ENCODE measurements at places on chromosomes 1 and 21.
A peak's percentile ranks its signal among the peaks of the same experiment; 100 is the strongest.

DNA sequence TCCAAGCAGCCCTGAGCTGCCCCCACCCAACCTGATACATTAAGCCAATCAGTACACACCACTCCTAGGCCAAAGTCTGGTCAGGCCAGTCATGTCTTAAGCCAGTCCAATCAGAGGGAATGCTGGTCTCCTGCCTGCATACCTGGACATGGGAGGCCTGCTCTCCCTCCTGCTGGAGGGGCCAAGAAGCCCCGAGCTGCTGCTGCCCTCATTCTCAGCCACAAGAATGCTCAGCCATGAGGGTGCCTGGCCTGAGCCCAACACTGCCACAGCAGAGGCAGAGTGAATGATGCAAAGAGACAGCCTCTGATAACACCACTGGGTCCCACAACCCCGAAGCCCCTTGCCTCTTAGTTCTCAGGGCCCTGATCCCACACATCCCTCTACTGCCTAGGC, 23.0 kb downstream of the CHD5 start:
- no peak for DNase-seq

DNA sequence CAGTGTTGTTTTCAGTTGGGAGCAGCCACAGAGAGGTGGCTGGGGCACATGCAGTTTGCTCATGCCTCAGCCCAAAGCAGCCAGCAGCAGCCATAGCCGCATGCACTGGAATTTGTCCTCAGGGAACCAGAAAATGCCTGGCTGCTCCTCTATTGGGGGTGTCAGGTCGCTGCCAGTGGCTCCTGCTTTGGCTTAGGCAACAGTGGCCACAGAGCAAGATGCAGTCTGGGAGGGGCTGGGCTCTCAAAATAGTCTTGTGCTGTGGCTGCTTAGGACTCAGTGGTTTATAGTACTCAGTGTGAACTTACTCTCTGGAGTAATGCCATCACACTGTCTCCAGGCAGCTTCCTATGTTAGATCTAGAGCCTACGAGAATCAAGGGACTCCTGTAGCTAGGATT, 25.0 kb downstream of the CD55 start:
- no peak for DNase-seq

GRCh38 chr1:941588-942383, 17.3 kb downstream of the NOC2L start:
- DNase-seq: no peak

GRCh38 chr21:23471877-23472276, 2135.4 kb downstream of the MRPL39 start:
- DNase-seq: no peak

- DNase-seq: no peak
Measured at GRCh38 chr1:46315669-46316403, 12.3 kb downstream of the UQCRH start.

- no peak for DNase-seq
Measured at GRCh38 chr21:39048064-39048463, 135.2 kb downstream of the PSMG1 start.

DNA sequence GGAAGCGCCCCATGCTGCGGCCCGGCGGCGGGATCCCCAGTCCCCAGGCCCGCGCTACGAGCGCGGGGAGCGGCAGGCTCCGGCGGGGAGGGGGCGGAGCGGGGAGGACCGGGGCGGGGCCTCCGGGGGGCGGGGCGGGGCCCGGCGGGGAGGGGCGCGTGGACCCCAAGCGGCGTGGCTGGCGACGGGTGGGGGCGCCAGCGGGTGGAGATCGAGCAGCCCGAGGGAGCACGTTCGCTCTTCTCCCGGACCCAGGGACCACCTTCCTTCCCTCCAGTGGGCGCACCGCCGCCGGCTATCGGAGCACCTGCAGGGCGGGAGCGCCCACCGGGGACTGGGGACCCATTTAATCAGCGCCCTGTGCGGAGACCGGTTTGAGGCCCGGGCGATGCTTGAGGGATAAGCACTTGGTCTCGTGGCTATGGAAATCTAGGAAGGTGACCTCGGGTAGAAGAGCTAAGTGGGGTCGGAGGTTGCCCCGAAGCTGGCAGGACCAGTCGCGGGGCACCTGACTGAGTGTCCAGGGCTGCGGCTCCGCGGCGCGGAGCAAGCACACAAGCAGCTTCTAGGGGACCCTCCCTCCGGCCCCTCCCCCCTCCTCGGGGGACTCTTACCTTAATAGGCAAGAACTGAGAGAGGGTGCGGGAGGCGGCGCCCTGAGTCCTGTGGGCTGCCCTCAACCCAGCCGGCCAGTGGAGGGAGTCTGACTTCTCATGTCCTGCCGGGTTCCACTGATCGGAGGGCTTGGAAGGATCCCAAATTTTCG, at the start of gene TSPAN2:
TSPAN2 (minus strand) TSS at position 84 of the 766 bp plus-strand sequence; CDS start at position 13, 71 bp downstream.
- DNase-seq: no peak

DNA sequence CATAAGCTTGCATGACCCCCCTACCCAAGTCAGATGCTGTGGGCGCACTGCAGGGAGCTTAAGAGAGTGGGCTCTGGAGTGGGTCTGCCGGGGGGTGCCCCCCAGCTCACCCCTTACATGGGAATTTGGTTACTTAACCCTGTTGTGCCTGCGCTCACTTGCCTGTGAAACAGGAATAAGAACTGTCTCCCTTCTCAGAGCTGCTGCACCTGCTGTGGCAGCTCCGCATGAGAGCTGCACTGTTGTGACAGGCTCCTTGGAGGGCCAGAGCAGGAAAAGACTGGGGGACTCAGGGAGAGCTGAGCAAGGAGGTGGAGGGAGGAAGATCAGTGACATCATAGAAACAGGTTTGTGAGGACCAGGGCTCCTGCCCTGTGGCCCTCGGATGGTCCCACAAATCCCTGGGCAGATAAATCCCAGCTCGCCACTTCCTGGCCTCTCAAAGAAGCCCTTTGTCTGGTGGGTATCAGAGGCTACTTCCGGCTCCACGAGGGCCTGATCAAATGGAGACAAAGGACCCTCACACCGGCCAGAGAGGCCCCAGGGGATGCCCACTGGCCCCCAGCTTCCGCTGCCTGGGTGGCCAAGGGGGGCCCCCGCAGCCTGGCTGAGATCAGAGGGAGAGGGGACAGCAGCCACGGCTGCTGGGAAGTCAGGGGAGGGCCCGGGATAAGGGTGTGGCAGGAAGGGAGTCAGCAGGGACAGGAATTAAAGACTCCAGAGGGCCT, 28.9 kb upstream of the LAPTM5 start:
- no peak for DNase-seq

- no peak for DNase-seq
Measured at GRCh38 chr1:202725526-202725925, 15.3 kb upstream of the SYT2 start.

DNA sequence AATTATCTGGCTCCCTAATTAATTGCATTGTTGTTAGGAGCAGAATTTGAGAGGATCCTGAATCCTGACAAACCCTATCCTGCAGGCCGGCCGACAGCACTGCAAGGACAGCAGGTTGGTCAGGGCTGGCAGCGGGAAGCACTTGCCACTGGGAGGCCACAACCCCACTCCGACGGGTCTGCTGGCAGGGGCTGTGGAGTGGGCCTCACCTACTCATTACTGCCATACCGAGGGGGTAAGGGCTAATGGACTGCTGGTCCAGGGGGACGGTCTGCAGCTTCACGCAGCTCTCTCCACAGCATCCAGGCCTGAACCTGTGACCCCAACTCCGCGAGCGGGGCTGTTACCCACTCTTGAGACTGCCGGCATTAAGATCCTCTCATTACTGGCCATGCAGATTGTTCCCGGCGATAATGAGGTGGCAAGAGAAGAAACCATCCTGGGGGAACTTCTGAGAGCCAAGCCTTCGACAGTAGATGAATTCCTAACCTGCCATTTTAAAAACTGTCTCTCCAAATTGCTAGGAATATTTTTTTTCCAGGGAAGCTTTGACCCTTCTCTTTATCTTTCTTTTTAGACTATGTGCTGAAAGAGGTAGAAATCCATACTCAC, 501.3 kb downstream of the OMA1 start:
- DNase-seq: no peak

GRCh38 chr1:179142889-179143299, 61.0 kb downstream of the TOR3A start:
- DNase-seq: no peak

GRCh38 chr1:7376676-7377075, 394.4 kb upstream of the VAMP3 start:
- DNase-seq: no peak

GRCh38 chr1:14778898-14779865, 180.7 kb downstream of the KAZN start:
- DNase-seq: no peak

- no peak for DNase-seq
Measured at GRCh38 chr1:216785737-216786136, 62.5 kb upstream of the ESRRG start.

DNA sequence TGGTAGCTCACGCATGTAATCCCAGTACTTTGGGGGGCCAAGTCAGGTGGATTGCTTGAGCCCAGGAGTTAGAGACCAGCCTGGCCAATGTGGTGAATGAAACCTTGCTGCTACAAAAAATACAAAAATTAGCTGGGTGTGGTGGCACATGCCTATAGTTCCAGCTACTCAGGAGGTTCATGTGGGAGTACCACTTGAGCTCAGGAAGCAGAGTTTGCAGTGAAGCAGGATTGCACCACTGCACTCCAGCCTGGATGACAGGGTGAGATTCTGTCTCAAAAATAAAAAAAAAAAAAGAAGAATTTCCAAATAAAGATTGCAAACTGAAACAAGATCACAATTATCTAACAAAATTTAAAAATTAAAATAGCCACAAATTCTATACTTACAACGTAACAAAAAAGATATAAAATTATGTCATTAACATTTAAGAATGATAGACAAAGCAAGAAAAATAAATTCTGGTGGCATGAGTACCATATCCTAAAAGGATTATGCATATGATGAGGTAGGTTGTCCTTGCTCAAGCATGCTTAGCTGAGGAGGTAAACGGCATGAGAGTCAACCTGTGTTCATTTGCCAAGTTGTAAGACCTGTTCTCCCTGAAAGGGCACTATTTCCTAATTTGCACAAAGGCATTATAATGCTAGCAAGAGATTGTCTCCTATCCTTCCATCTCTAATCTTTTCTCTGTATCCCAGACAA, 20.2 kb downstream of the IPP start:
- DNase-seq: no peak

DNA sequence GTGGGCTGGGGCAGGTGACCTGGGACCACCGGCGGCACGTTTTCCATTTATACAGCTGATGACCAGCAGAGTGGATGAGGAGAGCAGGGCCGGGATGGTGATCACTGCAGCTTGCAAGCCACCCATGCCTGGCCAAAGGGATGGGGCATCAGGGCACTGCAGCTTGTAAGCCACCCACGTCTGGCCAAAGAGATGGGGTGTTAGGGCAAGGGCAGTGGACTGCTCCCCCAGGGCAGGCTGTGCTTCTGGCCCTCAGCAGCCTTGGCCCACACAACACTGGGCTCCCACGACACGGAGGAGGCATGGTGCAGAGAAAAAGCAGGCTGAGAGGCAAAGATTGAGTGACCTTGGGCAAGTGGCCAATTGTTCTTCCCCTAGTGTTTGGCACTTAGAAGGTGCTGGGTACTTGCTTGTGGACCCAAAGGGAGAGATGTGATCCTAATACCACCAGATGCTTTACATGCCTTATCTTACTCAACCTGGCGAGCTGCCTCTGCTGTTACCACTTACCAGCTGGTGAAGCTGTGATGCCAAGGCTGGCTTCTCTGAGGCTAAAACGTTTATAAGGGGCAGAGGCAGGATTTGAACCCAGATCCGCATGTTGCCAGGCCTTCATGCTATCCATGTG, 48.3 kb downstream of the TRIM62 start:
- no peak for DNase-seq

- DNase-seq: no peak
Measured at GRCh38 chr21:37531431-37531932, 164.9 kb downstream of the DYRK1A start.

- no peak for DNase-seq
Measured at GRCh38 chr1:234517110-234517802, 38.3 kb upstream of the TARBP1 start.

- DNase-seq: peak; percentile 86
Measured at GRCh38 chr1:50969611-50970508, at the start of gene CDKN2C. CDKN2C (plus strand) TSS chr1:50970245; CDS start chr1:50970369, 124 bp downstream.

DNA sequence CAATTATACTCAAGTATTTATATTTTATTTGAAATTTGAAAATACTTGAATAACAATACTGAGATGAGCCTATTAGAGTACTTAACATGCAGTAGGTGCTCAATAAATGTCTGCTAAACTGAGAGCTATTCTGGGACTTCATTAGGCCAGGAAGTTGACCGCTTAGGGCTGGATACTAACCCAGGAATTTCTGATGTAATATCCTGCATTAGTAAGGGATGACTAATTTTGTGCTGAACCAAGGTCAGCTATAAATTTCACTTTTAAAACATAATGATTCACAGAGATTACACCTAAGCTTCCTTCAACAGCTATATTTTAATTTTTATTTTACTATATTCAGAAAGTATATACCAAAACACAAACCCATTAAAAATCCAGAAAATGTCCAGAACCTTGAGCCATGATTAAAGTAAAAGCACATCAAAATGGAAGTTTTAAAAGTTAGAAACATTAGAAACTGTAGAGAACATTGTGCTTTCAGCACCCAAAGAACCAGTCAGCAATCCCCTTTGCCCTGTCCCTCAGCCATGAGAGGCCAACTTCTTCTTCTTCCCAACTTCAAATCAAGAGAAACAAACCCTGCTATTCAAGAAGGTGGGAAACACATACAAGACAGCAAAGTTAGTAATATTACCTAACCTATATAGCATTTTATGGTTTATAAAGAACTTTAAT, 35.4 kb downstream of the WNT2B start:
- no peak for DNase-seq

GRCh38 chr21:30718239-30718909, at the start of gene KRTAP21-3:
KRTAP21-3 (minus strand) TSS chr21:30718777; CDS start chr21:30718759, 18 bp downstream.
- no peak for DNase-seq

- DNase-seq: no peak
Measured at GRCh38 chr1:40079774-40080400, 17.2 kb downstream of the PPT1 start.

All from NCI-H1436 treated with DMSO at 0.1 percent for 48 hours (cell line).